Femur (tissue), 1 donor: ENCODE measurements at places on chromosomes 3 and 15.

- DNase-seq = no peak
These were observed 108.7 kb downstream of the P2RY1 start for GRCh38 chr3:152943645-152944044.

- DNase-seq = peak; percentile 62
These were observed 653 bp upstream of the WDR6 start for GRCh38 chr3:49006408-49007067.

- DNase-seq = no peak
These were observed 25.3 kb downstream of the LRIG1 start for GRCh38 chr3:66475386-66476020.

- DNase-seq = no peak
These were observed 10.1 kb downstream of the CLDND1 start for GRCh38 chr3:98512576-98512975.

GRCh38 chr15:67835297-67836133 is 4.3 kb downstream of the RNU6-1 start:
- peak; percentile 31 for DNase-seq

GRCh38 chr3:123404391-123404790 is 44.5 kb downstream of the ADCY5 start:
- DNase-seq = no peak

DNA sequence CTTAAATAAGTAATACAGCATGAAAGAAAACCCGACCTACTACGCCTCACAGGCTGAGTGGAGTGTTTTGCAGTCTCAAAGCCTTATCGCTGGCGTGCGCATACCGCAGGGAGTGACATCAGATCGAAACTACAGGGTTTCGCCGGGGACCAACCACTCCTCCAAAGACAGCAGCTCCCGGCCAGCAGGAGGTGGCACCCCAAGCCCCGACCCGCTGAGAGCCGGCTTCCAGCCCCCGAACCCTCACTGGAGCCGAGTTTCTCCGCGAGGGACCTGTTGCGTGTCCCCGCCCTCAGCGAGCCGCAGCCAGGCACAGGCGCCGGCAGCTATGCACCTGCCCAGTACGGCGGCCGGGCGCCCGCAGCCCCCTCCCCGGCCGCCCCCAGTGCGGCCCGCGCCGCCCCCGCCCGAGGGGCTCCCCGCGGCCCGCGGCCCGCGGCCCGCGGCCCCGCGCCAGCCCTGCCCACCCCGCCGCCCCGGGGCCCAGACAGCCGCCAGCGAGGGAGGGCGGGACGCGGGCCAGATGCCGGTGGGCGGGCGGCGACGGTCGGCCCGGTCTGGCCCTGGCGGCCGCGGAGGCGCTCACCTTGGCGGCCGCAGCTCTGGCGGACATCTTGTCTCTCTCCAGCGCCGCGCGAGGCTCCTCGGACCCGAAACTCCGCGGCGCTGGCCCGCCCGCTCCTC is 710 bp downstream of the TJP1 start:
- DNase-seq = peak; percentile 82

- DNase-seq = no peak
These were observed 446.8 kb upstream of the DPH6 start for GRCh38 chr15:35992791-35993190.

GRCh38 chr3:179775416-179776122 is 122.7 kb downstream of the USP13 start:
- DNase-seq = no peak
